ENCODE measurements at places on chromosomes 13 and 19.

DNA sequence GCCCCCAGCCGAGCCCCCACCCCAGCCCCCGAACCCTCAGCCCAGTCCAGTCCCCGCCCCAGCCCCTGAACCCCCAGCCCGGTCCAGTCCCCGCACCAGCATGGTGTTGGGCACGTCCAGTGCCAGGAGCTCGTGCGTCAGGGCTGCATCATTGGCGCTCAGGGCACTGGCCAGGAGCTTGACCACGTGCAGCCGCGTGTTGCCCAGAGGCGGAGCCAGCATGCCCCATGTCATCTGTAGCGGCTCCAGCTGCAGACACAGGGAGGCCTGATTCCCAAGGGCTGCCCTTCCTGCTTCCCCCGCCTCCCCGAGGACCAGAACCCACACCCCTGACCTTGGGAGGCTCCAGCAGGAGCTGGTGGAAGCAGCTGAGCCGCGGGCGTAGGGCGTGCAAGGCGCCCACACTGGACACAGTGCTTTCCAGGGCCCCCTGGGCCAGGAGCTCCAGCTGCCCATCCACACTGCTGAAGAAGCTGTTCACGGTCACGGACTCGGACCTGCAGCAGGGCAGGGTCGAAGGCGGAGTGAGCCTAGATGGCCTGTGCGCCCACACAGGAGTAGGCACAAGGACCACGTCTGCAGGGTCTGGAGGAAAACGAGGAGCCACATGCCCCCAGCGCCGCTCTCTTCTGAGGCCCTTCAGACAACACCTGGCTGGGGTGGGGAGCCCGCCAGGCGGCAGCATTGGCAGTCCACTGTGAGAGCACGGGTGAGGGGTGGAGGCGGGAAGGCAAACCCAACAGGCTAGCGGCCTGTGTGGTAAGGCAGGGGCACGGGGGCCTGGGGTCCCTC is 12.8 kb upstream of the TMEM86B start:
- DNase-seq, result no peak

DNA sequence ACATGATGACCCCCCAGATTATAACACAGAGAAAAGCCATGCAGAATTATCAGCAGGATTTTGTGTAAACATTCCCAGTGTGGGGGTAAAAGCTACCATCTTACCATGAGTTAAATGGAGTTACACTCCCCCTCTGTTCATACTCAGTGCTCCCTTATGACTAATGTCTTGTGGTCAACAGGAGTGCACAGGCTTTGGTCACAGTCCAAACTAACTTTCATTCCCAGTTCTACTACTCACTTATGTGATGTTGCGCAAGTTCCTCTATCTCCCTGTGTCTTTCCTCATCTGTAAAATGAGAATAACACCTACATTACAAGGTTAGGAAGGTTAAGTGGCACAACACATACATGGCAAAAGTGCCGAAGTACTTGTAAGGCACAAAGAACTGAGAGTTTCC is 277.9 kb downstream of the RBM26 start:
- peak; percentile 3 for DNase-seq

DNA sequence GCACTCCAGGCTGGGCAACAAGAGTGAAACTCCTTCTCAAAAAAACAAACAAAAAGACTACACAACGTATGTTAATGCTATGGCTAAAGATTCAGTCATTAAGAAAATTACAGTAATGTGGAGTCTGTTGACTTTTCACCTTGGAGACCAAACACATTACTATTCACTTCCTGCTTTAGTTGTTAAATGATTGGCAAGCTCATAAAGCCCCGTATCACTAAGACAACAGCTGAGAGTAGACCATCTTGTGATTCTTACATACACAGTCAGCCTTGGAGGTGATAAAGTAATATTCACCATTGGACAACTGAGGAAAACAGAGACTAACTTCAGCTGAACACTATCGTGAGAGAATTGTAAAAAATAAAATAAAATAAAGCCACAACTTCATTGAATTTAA is 86.5 kb downstream of the KCTD12 start:
- DNase-seq, result peak; percentile 45

GRCh38 chr13:49996161-49996915 is 504 bp upstream of the TRIM13 start:
- DNase-seq, result peak; percentile 76

DNA sequence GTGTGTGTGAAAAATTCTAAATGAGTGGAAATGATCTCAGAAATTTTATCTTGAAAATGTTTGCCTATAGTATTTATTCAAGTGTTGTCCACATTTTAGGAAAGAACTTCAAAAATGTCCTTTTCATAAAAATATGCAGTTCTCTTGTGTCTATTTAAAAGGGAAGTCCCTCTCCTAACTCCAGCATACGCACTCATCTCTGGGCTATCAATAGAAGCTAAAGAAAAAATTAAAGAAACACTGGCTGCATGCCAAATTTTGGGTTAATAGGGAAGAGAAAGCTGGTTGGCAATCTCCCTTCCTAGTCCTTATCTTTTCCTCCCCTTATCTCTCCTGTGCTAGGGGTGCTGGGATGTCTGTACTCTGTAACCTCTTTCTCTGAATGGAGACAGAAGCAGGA is 313.3 kb downstream of the ENOX1 start:
- DNase-seq, result no peak

DNA sequence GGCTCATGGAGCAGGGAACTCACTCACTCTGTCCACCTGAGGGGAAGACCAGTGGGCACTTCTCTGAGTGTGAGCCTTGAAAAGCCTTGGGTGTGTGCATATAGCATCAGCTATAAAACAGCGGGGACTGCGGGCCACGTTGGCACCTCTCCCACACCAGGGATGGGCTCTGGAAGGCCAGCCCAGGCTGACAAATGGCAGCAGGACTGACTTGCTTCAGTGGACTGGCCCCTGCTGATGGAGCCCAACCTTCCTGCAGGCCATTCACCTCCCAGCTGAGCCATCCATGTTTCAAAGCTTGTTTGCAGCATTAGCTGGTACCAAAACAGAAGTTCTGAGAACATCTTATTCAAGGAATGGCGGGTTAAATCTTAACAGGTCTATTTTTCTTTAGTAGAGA is 21.0 kb downstream of the TSHZ3 start:
- DNase-seq, result no peak

GRCh38 chr13:28357911-28358433 is 137.0 kb downstream of the FLT1 start:
- DNase-seq, result no peak

- no peak for DNase-seq
Measured at GRCh38 chr13:94602467-94602866, 810 bp downstream of the GPR180 start.

All from Caki2 (cell line).